NCI-H1436 treated with DMSO at 0.1 percent for 48 hours (cell line): ENCODE measurements at places on chromosomes 13 and 19.

GRCh38 chr13:34815526-34815925 lies 126.5 kb upstream of the NBEA start:
- DNase-seq, result no peak

DNA sequence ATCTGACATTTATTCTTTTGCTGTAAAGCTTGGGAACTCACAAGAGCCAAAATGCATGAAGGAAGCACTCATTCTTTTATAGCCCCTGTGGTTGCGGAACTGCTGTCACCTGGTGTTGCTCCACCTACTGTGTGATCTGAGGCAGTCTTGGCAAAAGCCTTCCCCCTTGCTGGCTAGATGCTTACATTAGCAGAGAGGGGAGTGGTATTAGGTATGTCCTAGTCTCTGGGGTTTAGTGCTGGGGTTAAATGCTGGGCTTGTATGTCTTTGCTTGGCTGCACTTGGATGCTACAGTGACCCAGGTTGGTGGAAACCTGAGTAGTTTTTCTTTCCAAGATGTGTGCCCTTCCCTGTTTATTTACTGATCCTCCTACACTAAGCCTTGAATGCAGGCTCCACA lies 99.3 kb downstream of the WDFY2 start:
- no peak for DNase-seq

DNA sequence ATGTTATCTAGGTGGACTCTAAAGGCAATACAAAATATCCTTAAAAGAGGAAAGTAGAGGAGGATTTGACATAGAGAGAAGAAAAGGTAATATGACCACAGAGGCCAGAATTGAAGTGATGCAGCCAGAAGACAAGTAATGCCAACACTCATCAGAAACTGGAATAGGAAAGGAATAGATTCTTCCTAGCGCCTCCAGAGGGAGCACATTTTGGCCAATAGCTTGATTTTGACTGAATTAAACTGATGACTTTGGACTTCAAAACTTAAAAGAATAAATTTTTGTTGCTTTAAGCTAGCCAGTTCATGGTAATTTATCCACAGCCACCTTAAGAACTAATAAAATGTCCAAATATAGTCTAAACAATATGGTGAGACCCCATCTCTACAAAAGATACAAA lies 1921.9 kb downstream of the OLFM4 start:
- no peak for DNase-seq

- DNase-seq, result no peak
Observed at GRCh38 chr13:85797311-85797710, 1.9 kb downstream of the SLITRK6 start.

- no peak for DNase-seq
Observed at GRCh38 chr19:277131-277530, 14.1 kb downstream of the PLPP2 start.

DNA sequence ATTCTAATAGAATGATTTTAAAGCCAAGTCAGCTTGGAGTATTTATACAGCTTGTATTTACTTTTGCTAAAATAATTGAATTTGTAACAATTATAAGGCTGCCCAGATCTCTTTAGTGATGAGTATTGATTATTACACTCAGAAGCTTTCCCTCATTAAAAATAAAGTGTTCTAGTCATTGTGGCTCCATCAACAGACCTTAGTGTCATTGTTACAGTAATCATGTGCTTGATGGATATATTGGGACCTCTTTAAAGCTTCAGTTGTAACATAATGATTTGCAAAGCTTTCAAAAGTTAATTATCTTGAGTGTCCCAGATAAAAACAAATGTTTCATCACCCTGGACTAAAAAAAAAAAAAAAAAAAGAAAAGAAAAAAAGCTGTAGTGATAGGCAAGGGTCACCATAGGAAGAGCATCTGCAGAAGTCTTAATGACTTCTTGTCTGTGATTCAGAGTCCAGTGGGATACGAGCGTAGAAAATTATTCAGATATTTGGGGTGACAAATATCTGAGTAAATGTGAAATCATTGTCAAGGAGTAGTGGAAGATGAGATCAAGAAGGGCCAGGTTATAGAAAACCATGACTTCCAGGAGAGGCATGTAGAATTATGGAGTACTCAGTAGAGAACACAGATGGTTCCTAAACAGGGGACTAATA lies 369.6 kb downstream of the DCT start:
- no peak for DNase-seq

GRCh38 chr13:112783135-112783977 lies 93.5 kb downstream of the ATP11A start:
- no peak for DNase-seq

DNA sequence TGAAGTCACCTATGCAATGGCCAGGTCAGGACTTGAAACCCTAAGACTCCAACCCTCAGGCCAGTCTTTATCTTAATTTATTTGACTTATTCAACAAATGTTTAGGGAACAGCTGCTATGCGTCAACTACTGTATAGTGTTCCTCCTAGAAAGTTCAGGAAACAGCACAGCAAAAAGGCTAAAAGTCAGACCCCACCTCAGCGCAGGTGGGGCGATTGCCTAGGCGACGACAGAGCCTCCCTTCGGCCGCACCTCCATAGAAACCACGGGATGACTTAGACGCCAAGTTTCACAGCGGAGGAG lies 502 bp downstream of the VRK3 start:
- DNase-seq, result no peak

DNA sequence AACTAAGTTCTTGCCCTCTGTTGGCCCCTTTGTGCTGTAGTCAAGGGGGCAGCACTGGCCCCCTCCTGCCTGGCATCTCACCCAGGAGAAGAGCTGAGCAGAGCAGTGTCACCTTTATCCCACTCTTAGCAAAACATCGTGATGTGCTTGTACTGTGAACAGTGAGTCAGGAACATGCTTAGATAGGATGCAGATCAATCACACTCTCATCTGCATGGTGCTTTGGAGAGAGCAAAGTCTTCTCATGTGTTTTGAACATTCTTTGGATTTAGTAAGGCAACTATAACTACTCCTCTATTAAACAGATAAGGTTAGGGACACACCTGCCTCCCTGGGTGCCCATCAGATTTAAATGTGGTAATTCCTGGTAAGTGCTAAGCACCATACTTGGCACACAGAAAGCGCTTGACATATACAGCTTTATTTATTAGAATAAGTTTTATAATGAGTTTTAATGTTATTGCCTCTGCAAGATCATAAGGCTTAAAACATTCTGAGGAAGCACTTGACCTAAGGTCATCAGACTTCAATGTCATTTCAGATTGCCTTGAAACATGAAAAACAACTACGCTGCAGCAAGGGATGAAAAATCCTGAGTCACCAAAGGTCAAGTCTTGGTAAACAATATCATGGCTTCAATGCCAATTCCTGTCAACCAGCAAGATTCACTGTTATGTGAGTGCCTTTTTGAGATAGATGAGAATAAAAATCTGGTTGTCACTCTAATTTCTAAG lies 82.4 kb upstream of the IRS2 start:
- no peak for DNase-seq

- DNase-seq, result no peak
Observed at GRCh38 chr19:14414926-14415690, 4.0 kb downstream of the DDX39A start.

- DNase-seq, result no peak
Observed at GRCh38 chr13:110114316-110114715, 192.6 kb downstream of the COL4A1 start.

DNA sequence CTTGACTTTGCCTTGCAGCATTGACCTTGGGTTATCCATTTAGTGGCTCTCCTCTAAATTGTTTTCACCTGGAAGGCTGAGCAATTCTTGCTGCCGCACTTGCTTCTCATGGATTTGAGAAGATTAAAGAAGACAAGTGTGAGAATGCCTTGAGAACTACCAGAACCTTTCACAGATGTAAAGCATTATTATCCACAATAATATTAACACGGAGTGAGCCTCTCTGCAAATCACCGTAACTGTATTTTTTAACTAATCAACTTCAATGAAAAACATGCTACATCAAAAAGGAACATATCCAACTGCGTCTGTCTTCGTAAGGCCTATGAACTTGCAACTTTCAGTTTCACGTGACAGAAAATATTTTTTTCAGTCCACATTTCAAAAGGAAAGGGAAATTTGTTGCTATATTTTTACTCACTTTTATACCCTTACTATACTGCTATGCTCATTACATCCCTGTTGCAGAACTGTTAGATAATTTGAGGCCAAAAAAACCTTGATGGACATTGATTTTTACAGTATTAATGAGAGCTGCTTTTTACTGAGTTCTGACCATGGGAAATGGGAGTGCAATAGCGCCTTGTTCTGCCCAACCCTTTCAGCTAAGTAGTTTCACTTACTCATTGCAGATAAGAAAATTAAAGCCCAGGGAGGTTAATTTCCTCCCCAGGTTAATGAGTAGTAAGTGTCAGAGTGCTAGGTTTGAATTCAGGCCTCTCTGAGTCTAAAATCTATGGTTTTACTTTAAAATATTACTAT lies 93.8 kb upstream of the RAP2A start:
- no peak for DNase-seq

GRCh38 chr19:30471441-30471840 lies 99.3 kb downstream of the ZNF536 start:
- DNase-seq, result no peak

- no peak for DNase-seq
Observed at GRCh38 chr13:98761126-98761985, 8.9 kb upstream of the SLC15A1 start.

DNA sequence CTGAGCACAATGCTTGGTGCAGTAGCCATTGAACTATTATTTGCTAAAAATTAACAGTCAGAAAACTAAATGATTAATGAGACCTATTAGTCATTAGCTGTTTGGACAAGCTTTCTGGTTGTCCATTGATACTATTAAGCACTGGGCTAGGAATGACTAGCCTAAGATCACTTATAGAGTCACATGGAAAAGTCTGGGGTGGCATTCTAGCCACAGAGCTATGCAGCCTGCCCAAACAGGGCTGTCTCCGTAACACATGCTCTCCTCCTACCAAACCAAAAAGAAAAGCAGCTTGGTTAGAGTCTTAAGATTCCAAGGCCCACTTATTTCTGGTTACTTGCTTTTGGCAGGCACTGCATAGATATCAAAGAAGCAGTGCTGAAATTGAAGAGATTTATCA lies 193.5 kb upstream of the NBEA start:
- no peak for DNase-seq

DNA sequence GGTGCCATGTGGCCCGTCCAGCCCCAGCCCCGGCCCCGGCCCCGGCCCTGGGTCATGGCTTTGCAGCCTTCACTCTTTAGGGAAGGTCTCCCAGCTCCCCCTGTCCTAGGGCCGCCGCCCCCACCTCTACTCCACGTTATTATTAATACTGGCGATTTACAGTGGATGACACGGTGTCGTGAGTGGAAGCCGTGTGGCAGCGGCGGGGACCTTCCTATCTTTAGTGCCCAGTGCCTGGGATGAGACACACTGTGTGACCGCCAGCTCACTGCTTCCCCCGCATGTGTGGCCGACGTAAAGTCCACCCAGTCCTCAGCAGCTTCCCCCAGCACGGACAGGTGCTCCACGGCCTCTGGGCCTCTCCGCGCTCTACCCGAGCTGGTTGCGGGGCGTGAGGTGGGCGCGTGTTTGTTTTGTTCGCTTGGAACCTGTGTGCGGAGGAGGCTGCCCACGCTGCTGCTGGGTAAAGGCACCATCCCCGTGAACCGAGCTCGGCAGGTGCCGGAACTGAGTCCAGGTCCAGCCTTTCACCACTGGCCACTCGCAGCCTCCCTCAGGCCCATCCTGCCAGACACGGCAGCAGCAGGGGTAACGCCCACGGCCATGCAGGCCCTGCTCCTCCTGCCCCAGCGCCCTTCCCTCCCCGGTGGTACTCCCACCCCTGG lies 70.9 kb upstream of the MCF2L start:
- DNase-seq, result no peak
